ENCODE measurements at places on chromosomes 6 and 20.
A peak's percentile ranks its signal among the peaks of the same experiment; 100 is the strongest.

DNA sequence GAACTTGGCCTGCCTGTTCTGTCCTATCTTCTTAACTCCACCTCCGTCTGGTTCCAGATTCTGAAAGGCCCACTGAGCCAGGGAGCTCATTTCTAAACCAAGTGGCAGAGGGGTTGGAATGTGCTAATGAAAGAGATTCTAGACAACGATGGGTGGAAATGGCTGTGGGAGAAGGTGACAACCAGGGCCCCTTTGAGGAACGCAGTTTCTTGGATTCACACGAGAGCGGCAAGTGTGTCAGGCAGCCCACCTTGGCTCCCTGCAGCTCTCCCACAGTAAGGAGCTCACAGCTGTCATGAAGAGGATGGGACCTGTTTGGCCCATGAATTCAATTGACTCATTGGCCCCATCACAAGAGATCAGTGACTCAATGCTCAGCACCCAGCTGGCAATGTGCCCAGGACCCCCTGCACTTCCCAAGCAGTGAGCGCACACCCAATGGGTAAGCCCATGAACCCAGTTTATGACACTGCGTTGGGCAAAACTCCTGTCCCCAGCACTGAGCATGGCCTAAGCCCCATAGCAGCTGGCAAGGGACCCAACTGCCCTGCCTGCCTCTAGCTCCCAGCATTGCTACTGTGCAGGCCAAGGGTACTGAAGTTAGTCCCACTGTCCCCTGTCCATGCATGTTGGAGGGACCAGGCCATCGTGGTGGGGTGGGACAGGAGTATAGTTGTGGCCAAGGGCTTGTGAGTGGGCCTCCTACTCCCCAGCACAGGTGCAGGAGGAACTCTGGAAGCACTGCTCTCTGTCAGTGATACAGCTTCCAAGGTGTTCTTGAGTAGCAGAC lies 16.4 kb downstream of the MRPS18A start:
- no peak for DNase-seq

- no peak for DNase-seq
These were observed 378.2 kb upstream of the SULF2 start for GRCh38 chr20:48163505-48163904.

GRCh38 chr6:33313709-33314514 lies at the start of gene TAPBP:
Gene TAPBP (minus strand): TSS chr6:33314078. CDS start chr6:33314041, 37 bp downstream.
- no peak for DNase-seq

- DNase-seq, result no peak
These were observed 1.8 kb upstream of the PRR18 start for GRCh38 chr6:166309977-166310376.

DNA sequence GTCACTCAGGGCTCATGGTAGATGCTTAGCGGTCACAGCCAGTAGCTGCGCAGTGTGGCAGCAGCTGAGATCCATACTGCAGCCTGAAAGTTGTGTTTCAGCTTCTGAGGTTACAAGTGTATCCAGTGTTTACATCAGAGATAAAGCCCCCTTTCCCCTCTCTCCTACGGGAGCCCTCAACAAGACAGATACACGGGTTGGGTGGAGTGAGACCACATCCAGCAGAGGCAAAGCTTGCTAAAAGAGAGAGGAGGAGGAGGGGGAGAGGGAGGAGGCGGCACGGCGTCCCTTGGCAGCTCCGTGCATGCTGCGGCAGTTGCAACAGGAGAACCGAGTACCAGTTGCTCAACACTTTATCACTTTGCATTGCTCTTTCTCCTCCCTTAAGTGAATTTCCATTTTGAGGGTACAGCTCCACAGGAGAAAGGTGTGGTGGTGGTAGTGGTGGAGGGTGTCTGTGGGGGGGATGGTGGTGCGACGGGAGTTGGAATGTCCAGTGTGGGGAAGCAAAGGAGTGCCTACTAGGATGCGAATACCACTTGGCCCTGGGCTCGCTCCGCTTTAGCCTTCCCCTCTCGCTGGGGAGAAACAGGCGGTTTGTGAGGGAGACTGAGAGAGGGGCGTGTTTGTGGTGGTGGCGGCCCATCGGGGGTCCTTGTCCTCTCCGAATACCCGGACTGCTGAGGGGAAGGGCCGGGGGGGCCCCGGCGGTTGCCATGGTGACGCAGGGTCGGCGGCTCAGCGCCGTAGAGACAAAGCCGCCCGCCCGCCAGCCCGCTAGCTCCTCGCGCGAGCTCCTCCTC lies 405 bp upstream of the RNF182 start:
- peak; percentile 74 for DNase-seq

DNA sequence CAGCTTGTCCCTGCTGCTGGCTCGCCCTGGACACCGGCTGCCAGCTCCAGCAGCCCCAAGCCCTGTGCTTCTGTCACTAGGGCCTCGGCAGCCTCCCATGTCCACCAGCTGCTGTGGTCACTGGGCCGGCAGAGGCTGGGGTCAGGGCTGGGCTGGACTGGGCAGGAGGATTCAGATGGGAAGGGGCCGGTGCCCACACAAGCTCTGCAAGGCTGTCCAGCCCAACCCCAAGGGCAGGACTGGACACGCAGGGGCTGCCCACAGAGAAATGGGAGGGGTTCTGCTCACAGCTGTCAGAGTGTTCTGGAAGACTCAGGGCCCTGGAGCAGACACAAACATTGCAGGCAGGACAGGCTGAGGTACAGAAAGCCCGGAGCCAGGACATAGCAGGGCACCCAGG lies 65.6 kb downstream of the ADNP start:
- no peak for DNase-seq

DNA sequence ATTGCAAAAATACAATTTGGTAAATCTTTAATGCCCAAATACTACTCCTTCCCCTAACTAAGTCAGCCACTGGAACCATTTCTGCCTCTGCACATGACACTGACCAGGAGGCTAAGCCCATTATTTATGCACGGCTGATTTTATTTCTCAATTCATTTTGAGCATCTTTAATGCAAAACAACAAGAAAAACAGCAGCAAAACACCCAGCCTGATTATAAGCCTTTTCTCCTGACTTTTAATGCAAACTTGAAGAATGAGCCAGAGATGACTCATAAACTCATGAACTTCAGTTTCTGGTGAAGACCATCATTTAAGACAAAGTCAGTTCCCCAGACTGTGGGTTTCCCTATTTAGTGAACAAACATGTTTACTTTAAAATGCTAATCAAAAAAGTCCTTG lies 51.6 kb downstream of the CYP24A1 start:
- no peak for DNase-seq

GRCh38 chr6:42877695-42878094 lies 1.7 kb upstream of the RPL7L1 start:
- no peak for DNase-seq

GRCh38 chr6:17902974-17903373 lies 84.5 kb downstream of the KIF13A start:
- no peak for DNase-seq

GRCh38 chr6:148429423-148429822 lies 86.8 kb downstream of the SASH1 start:
- DNase-seq, result no peak

- no peak for DNase-seq
These were observed 199.4 kb upstream of the THBS2 start for GRCh38 chr6:169452869-169453620.

- no peak for DNase-seq
These were observed 6.0 kb downstream of the CST7 start for GRCh38 chr20:24955045-24955444.

DNA sequence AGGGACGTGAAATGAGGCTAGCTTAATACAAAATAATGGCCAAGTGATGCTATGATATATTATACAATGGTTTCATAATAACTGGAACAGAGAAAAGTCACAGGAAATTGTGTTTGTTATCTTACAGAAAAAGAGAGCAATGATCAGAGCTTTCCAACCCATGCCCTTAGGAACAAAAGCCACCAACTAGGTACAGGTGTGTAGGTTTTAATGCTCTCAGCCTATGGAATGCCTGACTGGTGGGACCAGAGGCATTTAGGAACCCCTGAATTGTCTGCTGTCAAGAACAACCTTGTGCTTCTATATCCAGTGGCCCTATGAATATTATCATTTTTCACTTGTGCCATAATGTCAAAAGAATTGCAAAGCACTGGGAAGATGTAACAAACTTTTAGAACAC lies 133.0 kb upstream of the RUNX2 start:
- no peak for DNase-seq

- no peak for DNase-seq
These were observed 95.2 kb upstream of the TIAM2 start for GRCh38 chr6:154899824-154900463.

DNA sequence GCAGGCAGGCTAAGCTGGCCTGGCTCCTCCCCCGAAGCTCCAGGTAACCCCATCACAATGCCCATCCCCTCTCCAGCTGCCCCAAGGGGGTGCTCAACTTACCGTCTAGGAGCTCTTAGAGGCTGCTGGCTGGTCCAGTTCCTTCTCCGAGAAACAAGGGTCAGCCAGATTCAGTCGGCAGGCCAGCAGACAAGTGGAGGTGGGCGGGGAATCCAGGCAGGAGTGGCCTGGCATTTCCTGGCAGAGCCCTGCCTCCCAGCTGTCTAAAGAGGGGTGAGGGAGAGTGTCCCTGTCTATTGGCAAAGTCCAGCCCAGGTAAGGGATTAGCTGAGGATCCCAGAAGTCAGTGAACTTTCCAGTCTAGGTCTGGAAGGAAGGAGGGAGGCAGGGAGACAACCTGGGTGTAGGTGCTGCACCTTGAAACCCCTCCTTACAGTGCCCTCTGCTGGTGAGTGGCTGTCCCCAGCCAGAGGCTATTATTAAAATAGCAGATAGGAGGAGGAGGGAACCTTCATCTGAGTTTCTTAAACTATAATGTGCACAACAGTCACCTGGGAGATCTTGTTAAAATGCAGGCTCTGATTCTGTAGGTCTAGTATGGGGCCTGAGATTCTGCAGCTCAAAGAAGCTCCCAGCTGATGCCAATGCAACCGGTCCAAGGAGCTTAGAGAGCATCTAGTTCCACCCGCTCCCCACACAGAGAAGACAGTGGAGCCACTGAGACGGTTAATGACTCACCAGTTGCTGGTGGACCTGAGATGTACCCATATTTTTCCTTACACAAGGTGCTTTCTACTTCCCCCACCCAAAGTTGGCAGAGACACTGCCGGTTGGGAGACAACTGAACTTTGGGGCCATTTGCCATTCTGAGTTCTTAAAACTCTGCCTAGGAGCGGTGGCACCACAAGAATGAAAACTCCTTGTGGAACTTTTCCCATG lies at the start of gene UNC5CL:
Gene UNC5CL (minus strand): TSS at position 162 of the 939 bp plus-strand sequence. CDS start 4,147 bp downstream, outside the sequence.
- peak; percentile 40 for DNase-seq

- no peak for DNase-seq
These were observed 16.4 kb upstream of the MAFB start for GRCh38 chr20:40705413-40705812.

DNA sequence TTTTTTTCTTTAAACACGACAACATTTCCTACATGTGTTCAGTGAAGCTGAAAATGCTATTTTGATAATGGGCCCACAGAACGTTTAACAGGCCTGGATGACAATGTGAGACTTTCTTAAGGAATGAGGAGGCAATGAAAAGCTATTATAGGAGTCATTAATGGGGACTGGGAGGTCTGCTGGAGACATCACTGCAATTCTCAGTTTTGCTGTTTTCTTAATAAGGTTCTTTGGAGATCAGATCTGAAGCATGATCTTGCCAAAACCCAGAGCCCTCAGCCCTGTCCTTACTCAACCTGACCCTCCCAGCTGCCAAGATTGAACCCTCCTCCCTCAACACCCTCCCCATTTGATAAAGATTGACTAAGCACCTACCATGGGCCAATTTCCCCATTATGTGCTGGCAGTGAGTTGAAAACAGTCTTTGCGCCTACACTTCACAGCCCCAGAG lies 353.1 kb downstream of the MAFB start:
- DNase-seq, result no peak

- DNase-seq, result no peak
These were observed 43.0 kb downstream of the PDYN start for GRCh38 chr20:1950836-1951235.

DNA sequence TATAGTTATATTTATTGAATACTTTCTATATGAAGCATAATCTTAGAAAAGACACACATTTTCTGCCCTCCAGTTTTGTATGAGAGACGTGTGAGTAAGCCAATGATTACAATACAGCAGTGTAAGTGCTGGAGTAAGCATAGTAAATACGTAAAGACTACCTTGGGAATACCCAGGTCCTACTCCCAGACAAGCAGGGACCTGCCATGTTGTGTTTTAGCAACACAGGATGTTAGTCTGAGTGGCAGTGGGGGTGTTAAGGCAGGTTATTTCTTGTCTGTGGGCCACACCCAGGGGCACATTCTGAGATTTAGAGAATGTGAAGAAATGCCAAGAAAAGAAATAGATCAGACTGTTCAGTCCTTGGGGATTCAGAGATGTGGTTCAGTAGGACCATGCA lies 34.3 kb upstream of the RNF144B start:
- no peak for DNase-seq

DNA sequence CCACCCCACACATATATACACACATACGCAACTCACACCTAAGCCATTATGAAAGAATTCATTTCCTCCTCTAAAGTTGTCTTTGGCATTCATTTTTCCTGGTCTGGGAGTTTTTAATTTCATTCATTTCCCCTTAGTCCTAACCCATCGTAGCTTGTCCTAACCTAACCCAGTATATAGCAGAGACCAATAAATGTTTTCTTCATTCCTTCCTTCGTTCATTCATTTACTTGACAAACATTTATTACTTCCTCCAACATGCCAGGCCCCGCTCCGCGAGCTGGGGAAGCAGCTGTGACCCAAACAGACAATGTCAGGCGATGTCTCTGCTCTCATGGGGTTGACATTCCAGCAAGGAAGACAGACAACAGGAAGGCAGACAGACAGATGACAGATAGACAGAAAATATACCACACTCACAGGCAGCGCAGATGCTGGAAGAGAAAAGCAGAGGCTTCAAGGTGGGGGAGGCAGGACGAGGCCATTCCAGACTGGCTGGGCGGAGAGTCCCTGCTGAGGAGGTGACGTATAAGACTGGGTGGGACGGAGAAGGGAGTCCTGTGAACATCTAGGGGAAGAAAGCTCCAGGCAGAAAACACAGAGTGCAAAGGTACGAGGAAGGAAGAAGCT lies 33.7 kb upstream of the SIRPA start:
- DNase-seq, result no peak

DNA sequence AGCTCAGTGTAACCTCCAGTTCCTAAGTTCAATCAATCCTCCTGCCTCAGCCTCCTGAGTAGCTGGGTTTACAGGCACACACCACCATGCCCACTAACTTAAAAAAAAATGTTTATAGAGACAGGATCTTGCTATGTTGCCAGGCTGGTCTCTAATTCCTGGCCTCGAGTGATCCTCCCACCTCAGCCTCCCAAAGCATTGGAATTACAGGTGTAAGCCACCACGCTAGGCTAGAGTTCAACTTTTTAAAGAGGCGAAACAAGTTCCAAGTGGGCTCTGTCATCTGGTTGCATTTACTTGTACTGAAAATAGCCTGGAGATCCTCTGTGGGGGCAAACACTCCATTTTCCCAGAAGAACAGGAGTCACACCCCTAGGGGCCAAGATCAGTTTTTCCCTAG lies 100.7 kb upstream of the RIPOR2 start:
- no peak for DNase-seq

Measured in NCI-H2081 (cell line).